ENCODE measurements at places on chromosomes 4 and X.

DNA sequence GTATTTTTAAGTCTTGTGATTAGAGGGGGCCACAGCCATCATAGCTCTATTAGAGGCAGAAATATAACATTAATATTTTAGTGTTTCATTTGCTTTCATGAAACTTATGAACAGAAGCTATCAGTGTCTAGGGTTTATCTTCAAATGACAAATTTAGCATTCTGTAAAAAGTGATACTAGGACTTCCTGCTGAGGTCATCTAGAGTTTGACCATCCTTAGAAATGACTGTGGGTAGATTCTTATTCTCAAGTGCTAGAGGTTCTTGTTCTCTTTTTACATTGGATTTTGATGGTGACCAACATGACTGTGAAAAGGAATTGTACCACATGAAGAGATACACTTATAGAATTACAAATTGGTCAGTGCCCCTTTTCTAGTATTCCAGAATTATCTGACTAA is 568.6 kb downstream of the RPA4 start:
- DNase-seq: no peak

- peak; percentile 73 for DNase-seq
These were observed 62.2 kb downstream of the NSUN7 start for GRCh38 chr4:40811956-40812355.

DNA sequence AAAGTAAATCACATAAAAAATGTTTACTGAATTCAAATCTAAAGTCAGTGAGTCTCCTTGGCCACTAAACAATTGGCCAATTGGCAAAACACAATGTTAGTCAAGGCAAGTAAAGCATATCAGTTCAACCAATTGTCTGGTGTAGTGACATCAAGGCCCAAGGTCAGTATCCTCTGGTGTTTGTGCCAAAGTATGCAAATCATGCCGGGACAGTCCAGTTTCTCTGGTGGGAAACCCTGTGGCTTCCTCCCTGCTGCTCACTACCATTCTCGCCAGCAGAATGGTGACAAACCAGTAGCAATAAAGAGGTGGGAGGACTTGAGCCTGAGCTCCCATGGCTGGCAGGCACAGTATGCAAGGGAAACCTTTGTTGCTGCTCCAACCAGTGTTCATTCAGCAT is 314.9 kb upstream of the FGF13 start:
- no peak for DNase-seq

DNA sequence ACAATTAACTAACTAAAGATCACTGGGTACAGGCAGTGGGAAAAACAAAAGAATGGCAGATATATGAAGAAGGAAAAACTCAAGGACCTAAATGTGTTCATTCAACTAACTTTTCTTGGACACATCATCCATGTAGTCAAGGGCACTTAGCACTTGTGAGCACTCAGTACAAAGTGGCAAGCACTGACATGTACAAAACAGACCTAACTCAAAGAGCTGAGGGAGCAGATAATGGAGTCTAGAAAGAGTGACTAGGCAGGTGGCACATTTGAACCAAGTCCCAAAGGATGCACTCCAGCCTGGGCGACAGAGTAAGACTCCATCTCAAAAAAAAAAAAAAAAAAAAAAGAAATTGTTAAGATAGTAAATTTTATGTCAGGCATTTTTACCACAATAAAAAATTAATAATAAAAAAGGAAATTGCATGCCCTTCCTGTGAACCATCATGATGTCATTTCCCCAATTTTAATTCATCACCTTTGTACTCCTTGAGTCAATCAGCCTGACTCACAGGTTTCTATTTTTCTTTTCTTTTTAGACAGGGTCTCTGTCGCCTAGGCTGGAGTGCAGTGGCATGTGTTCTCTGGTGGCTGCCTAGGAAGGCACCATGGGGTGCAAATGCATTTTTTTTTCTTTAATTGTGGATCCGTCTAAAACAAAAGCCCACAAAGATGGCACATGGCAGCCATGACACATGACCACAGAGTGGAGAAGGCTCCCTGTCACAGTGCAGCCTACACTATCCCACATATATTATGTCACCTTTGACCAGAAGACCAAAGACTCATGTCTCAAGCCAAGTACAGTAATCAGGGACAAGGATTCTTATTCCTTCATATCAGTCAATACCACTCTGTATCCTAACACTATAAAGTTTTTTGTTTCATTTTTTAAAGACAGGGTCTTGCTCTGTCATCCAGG is 91.9 kb downstream of the CHST7 start:
- DNase-seq: no peak

DNA sequence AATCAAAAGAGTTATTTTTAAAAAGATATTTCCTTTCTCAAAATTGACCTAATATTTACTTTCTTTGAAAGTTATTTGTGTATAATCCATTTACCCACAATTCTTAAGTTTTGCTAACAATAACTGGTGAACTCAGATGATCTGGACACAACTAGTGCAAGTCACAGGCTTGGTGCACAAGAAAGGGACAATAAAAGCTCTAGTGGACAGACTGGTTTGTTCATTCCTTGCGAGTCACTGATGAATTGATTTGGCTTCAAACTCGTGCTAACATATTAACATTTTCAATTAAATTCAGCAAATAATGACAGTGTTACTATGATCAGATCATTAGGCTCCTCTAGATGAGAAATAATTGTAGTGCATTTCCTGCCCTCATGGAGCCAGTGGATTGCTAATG is 169.2 kb downstream of the BMPR1B start:
- DNase-seq: no peak

GRCh38 chr4:77113069-77113468 is 37.3 kb upstream of the CCNI start:
- no peak for DNase-seq

DNA sequence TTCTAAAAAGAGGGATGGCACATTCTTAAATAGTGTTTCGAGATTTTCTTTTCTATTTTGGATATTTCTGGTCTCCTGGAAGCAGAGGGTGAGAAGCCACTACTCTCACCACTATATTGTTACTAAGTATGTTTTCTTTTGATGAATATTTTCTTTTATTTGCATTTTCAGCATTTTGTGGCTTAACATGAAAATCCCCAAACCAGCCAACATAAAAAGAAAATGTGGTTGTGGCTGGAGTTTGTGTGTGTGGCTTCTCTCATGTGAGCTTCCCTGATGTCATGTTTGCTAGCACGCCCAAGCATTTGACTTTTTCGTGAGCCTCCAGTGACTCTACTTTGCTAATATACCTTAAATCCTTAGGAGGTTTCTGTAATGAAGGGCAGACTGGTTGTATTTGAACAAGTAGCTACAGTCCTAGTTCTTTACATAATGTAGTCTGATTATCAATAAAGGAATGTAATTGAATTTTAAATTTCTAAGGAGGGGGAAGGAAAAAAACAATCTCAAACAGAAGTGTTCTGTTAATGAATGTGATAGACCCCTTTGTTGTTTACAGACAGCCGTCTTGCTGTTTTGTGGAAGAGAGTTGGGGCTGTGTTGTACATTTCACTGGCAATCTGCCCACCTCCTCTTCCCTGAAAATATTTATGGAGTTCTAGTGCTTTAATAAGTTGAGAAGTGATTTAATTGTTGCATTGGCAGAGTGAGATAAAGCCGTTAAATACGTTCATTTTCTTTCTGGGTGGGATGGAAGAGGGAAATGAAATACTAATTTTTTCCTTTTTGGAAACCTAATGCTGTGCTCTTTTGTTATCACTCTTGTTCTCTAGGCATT is 114.6 kb downstream of the ARHGAP10 start:
- peak; percentile 33 for DNase-seq

GRCh38 chrX:65706041-65706828 is 38.8 kb downstream of the MSN start:
- peak; percentile 88 for DNase-seq

DNA sequence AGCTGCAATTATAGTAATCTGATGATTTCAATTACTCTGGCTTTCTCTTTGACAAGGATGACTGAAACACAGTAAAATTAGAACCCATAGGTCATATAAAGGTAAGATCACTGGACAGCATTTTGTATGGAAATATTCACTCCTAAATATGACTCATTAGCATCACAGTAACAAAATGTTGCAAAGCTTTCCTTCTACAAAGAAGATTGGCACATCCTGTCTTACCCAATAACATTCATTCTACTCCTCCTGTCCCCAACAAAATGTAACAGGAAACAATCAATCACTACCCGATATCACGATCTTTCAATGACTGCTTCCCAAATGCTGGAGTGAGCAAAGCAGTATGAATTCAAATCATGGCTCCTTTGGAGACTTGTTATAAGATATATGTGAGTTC is 95.3 kb downstream of the FANCB start:
- peak; percentile 47 for DNase-seq

DNA sequence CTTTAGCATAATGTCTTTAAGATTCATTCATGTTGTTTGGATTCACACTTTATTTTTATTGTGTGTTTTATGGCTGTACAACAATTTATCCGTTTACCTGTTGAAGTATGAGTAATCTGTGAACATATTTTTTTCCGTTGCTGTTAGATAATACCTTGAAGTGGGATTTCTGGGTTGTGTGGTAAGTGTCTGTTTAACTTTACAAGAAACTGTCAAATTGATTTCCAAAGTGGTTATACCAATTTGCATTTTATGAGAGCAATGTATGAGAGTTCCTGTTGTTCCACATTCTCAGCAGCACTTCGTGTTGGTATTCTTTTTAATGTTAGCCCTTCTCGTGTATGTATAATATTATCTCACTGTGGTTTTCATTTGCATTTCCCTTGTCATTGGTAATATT is 53.6 kb downstream of the USP53 start:
- DNase-seq: no peak

DNA sequence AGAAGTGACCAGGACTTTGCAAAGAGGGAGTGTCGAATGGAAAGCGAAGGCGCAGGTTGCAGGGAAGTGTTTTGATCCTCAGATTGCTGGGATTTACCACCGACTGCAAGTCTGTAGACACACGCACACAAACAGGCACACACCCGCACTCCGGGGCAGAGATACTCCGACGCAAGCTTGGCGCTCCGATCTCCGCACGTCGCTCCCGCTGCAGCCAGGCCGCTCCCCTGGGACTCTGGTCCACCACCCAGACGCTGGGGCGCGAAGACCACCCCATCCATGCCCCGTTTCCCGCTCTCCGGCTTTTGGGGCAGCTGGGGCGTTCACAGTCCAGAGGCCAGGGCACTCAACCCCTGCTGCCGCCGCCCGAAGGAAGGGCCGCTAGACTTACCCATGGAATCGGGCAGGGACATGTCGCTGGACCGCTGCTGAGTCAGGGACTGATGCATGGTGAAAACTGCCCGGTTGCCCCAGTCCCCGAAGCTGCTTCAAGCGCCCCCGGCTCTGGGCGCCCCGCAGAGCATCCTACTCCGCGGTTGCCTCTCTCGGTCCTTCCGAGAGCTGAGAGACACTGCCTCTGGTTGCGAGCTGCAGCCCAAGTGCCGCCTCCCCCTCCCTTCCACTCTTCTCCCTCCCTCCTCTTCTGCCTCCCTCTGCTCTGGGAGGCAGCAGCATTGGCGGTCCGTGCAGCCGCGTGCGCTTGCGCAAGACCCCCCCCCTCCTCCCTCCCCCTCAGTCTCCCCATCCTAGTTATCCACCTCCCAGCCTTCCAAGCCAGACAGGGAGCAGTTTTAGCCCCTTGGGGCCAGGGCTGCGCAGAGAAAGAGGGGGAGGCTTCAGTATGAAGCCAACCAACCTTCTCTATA is at the start of gene TMEM255A:
TMEM255A (minus strand) TSS at position 601 of the 866 bp plus-strand sequence; CDS start at position 449, 152 bp downstream.
- no peak for DNase-seq

- DNase-seq: no peak
These were observed 103.6 kb downstream of the HPGD start for GRCh38 chr4:174418640-174419212.

- no peak for DNase-seq
These were observed 13.7 kb upstream of the AMMECR1 start for GRCh38 chrX:110331444-110332030.

DNA sequence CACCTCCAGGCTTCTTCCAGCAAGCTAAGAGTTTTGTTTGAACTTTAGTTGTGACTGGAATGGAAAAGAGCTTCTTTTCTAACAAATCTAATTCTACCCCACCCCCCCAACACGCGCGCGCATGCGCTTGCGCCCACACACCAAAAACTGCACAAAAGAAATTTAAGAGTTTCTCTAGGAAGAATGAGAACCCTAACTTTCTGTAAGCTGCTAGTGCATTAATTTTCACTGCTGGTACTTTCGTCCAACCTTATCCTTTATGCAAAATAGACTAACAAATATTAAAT is 9.0 kb upstream of the INTU start:
- peak; percentile 27 for DNase-seq

DNA sequence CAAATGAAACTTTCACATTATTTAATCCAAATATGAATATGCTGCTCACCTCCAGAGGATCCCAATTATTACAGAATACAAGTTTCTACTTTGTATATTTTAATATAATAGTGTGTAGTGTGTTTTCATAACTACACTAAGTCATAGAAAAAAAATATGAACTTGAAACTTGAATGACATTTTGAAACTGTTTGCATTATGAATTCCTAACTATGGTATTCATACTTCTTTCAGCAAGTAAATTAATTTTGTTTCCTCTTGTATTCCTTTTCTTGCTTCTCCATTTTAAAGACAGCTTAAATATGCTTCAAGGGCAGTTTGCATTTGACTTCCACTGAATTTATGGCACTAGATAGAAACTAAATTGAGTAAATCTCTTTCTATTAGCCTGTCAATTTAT is 177.1 kb downstream of the BMPR1B start:
- DNase-seq: peak; percentile 44

DNA sequence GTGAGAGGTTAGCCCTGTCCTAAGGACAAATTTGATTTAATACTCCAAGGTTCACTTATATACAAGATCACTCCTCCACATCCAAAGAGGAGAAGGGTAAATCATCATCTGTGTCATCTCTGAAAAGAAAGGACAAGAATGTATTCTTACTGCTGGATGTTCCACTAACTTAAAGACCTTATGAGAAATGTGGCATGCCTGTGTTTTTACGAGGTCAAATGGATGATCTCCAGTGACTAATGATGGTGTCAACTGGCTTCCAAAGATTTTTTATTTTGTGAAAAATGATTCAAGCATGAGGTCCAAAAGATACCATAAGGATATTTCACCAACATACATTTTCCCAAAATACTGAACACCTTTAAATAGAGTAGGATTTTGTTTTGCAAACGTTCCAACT is 143.4 kb downstream of the PTCHD1 start:
- peak; percentile 63 for DNase-seq

GRCh38 chr4:186749611-186750281 is 26.1 kb upstream of the FAT1 start:
- no peak for DNase-seq

GRCh38 chr4:130955520-130955919 is 1859.6 kb downstream of the C4orf33 start:
- no peak for DNase-seq

GRCh38 chr4:128286474-128287058 is 1.0 kb downstream of the PGRMC2 start:
- peak; percentile 56 for DNase-seq

Measured in cardiac fibroblast (primary cell).